ENCODE measurements at places on chromosomes 7 and 10. TPM values are rescaled to one million over a fixed set of nuclear protein-coding genes. Genes with fewer than 3 reads are reported as not detected.

The MYOZ1 gene
- 0.31 TPM for total RNA-seq

The COL13A1 gene
- 0.43 TPM for total RNA-seq

The AUTS2 gene
- total RNA-seq = 125 TPM

The HOXA11 gene
- total RNA-seq = not detected

The DENND2A gene
- total RNA-seq = 39.8 TPM

The CYP17A1 gene
- total RNA-seq = not detected

The KCNH2 gene
- total RNA-seq = 9.4 TPM

The HGF gene
- not detected for total RNA-seq

The LIPK gene
- not detected for total RNA-seq

The GPC2 gene
- 65.2 TPM for total RNA-seq

The ZMIZ1 gene
- total RNA-seq = 85.2 TPM

The PTF1A gene
- total RNA-seq = 50.7 TPM

The CALML3 gene
- total RNA-seq = not detected

All from progenitor cell of endocrine pancreas (in vitro differentiated cells).